Esophagus squamous epithelium (tissue), 5 donors: ENCODE measurements at places on chromosomes 16 and 17.

DNA sequence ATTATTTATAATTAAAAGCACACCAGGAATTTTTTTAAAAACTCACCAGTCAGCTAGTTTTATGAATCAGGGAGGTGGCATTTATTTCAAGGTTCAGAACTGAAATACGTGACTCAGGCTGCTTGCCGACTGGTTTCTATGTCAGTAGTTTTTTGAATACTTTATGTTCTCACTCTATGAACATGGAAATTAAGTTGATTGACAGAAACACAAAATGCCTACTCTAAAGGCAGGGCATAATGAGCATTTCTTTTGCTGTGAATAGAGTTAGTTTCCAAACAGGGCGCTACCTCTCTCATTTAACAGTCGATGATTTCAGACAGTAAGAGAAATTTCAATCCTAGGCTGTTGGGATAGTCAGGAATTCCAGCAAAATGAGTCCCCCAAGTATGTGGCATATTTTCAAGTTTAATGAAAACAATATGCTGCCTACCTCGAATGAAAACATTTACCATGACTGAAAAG lies 6.7 kb downstream of the HS3ST3B1 start:
- DNase-seq = no peak

DNA sequence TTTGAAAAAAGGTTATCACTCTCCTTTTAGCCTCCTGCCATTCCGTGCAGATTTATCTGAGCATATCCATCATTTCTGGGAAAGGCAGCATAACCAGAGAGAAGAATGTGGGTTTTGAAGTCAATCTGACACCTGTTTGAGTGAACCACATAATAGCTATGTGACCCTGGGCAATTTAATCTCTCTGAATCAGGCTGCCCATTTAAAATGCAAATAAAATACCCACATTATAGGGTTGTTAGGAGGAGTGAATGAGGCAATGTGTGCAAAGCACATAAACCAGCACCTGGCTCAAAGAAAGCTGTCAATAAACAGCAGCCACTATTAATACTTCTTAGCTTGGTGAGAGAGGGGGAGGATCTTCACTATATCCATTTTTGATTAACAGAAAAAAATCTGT lies 88.0 kb downstream of the CACNG1 start:
- DNase-seq = no peak

DNA sequence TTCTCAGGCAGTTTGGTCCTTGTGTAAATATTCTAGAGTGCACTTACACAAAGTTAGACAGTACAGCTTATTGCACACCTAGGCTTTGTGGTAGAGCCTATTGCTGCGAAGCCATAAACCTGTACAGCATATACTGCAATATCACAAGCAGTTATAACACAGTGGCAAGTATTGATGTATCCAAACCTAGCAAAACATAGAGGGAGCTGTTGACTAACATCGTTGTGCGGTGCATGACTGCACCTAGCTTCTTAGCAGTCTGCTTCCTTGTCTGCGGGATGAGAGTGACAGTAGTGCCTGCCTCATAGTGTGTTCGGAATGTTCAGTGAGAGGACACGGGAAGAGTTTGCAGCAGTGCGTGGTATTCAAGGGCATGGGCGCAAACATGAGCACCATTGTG lies 78.9 kb downstream of the MPRIP start:
- DNase-seq = no peak

GRCh38 chr17:35192708-35193107 lies 1.5 kb downstream of the SLC35G3 start:
- no peak for DNase-seq

DNA sequence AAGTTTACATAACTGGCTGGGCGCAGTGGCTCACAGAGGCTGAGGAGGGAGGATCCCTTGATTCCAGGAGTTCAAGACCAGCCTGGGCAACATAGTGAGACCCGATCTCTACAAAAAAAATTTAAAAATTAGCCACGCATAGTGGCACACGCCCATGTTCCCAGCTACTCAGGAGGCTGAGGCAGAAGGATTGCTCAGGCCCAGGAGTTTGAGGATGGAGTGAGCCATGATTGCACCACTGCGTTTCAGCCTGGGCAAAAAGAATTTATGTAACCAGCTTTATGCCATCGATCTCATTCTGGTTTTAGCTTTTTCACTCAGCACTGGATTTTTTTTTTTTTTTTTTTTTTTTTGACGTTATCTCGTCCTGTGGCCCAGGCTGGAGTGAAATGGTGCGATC lies 9.1 kb upstream of the CD300E start:
- no peak for DNase-seq

GRCh38 chr16:48511071-48511540 lies 98.9 kb downstream of the N4BP1 start:
- no peak for DNase-seq

- no peak for DNase-seq
Observed at GRCh38 chr17:11294826-11295225, 53.8 kb downstream of the SHISA6 start.

- no peak for DNase-seq
Observed at GRCh38 chr17:75315541-75316243, 26.5 kb upstream of the SLC25A19 start.

GRCh38 chr17:74042744-74043486 lies 160.6 kb upstream of the RPL38 start:
- no peak for DNase-seq

DNA sequence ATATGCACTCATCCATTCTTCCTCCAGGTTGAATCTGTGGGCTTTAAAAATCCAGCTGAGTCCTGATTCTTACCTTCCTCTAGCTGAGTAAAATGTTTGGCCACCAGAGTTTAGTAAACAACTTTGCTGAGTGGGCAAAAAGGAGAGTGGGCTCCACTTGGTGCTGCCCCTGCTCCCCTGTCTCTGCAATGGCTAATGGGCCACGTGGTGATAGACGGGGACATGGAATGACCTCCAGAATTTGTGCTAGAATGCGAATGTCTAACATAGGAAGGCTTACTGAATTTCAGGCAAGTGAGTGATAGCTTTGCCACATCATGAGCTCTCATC lies 137.3 kb upstream of the CES5A start:
- no peak for DNase-seq

- no peak for DNase-seq
Observed at GRCh38 chr17:1495265-1495989, 2.9 kb upstream of the MYO1C start.
